ENCODE measurements at places on chromosomes 6 and 20.

GRCh38 chr6:163842467-163842866, 427.9 kb downstream of the QKI start:
- DNase-seq = no peak

DNA sequence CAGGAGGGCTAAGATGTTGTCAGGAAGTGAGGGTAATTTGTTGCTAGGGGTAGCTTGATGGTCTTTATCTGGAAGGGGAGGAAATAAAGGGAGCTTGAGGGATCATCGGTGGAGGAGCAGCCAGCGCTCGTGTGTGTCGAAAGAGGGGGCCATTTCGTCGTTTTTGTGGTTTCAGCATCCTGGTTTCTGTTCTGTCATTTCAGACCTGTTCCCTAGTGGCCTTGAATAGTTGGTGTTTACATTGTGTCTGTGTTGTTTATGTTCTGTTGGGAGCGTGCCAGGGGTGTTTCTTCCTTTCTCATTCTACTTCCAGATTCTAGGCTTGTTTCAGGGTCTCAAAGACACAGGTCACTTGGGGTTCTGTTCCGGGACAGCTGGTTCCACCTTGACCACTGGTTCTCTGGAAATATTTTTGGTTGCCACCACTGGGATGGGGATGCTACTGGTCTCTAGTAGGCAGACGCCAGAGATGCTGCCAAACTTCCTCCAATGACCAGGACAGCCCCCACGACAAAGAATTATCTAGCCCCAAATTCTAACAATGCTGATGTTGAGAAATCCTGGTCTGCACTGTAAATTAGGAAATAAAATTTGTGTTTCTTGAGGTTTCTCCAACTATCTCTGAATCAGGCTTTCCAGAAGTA, 113.9 kb upstream of the NAA20 start:
- no peak for DNase-seq

DNA sequence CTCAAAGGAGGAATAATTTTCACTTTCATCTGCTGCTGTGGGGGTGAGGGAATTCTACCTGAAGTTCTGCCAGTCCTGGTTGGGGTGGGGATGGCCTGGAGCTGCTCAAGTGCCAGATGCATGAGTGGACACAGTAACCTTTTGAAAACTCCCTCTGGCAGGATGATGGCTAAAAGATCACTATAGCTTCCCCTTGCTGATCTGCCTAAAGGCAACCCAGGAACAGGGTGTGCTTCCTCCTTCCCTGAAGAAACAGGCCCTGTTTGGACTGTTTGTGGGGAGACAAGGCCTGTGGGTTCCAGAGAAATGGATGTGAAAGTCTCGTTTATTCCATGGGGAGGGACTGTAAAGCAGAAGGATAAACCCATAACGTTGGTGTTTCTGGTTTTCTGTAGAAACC, 176.9 kb downstream of the DTNBP1 start:
- DNase-seq = no peak

- no peak for DNase-seq
Measured at GRCh38 chr6:82902290-82902689, 163.4 kb downstream of the UBE3D start.

- DNase-seq = no peak
Measured at GRCh38 chr6:157537556-157537955, 156.6 kb downstream of the ZDHHC14 start.

Measured in nucleus accumbens (tissue), 56 donors.